Endothelial cell of umbilical vein (primary cell): ENCODE measurements at places on chromosomes 6 and 20. TPM values are rescaled to one million over a fixed set of nuclear protein-coding genes. Genes with fewer than 3 reads are reported as not detected.
A peak's percentile ranks its signal among the peaks of the same experiment; 100 is the strongest.

HNF4A gene
- not detected in 2 replicates for total RNA-seq

BCAS4 gene
- total RNA-seq: 0.85 and 1.5 TPM in 2 replicates

GRCh38 chr20:39605908-39606307 is 643.8 kb downstream of the DHX35 start:
- no peak for DNase-seq

GRCh38 chr6:90678049-90678779 is 91.3 kb upstream of the MAP3K7 start:
- DNase-seq: no peak

DNA sequence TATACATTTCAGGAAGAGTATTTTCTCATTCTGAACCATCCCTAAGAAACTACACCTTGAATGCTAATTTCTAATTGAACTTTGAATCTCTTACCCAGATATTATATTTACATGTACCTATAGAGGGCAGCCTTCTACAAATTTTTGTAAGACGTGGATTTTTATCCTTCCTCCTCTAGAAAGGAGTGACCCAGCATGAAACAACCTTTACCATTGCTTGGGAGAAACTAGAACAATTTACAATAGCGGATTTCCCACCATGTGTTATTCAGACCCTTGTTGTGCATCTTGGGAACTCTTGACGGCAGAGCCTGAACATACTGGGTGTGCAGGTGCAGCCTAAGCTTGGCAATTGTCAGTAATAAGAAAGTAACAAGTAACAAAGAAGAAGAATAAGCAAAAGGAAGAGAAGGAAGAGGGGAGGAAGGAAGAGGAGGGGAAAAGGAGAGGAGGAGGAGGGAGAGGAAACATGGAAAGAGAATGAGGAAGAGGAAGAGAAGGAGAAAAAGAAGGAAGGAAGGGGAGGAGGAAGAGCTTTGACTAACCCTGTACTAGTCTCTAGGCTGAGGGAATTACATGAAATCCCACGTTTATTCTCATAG is 10.8 kb upstream of the TAAR1 start:
- peak; percentile 56 for DNase-seq

DNA sequence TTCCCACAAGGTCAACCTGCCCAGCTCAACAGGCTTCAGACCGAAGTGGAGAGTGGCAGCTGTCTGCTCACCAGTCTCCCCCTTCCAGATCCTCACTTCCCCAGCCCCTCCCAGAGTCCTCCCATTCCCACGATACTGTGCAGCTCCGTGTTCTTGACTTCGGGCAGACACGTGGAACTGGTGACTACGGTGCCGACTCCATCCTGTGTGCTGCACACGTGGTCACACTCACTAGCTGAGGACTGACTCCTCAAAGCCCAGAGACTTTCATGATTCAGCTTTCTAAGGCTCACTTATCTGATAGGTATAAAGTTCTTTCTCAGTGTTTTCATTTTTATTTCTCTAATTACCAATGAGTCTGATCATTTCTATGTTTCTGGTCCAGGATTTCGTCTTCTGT is 32.4 kb downstream of the GABRR2 start:
- DNase-seq: no peak

GRCh38 chr6:24867104-24867703 is 68.5 kb upstream of the ARMH2 start:
- DNase-seq: no peak

GRCh38 chr6:23091795-23092194 is 522.4 kb downstream of the HDGFL1 start:
- no peak for DNase-seq

DNA sequence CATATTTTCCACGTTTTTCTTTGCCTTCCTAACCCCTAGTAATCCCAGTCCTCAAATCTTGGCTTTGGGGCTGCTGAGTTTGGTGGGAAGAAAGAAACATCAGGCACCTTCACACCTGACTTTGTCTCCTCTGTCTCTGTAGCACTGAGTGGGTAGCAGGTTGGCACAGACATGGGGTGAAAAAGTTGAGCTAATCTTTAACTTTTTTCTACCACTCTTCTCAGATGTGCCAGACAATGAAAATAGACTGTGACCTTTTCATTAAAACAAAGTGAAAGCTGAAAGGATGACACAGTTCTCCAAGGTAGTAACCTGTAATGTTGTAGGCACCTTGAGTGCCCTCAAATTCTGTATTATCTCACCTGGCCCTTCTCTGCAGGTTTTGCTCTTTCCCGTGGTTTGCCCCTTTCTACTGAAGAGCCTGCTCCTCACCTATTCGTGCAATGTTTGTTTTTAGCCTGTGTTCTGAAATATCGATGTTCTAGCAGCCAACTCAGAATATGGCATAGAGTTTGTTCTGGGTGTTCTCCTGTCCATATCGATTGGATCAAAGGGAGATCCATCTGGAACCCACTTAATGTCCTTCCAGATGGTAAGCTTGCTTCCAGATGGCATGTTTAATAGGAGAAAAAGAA is 57.8 kb upstream of the ATXN1 start:
- DNase-seq: no peak
